Cardiac muscle cell (in vitro differentiated cells and primary cell): ENCODE measurements at places on chromosomes 7 and 10.

- no peaks in the 10 kb centered on the region for H3K36me3 ChIP-seq
- H3K4me1 ChIP-seq = no peaks in the 10 kb centered on the region
- H3K27me3 ChIP-seq = no peaks in the 10 kb centered on the region
Observed at GRCh38 chr7:113270790-113271189, 152.4 kb upstream of the SMIM30 start.

- no peak for DNase-seq
- H3K27me3 ChIP-seq = no peaks in the 10 kb centered on the region
- no peak overlapping the region for H3K27ac ChIP-seq
- no peaks in the 10 kb centered on the region for H3K36me3 ChIP-seq
- H3K4me1 ChIP-seq = no peaks in the 10 kb centered on the region
Observed at GRCh38 chr7:144622745-144623144, 213.1 kb downstream of the TPK1 start.

GRCh38 chr7:121102619-121103018 lies 114.1 kb downstream of the CPED1 start:
- H3K36me3 ChIP-seq = no peaks in the 10 kb centered on the region
- no peak overlapping the region for H3K27ac ChIP-seq
- H3K4me1 ChIP-seq = peaks cover 6% of the 10 kb centered on the region
- no peak overlapping the region for H3K4me3 ChIP-seq
- no peak for DNase-seq

GRCh38 chr10:19580691-19581090 lies 235.5 kb upstream of the PLXDC2 start:
- H3K27me3 ChIP-seq = no peaks in the 10 kb centered on the region
- no peaks in the 10 kb centered on the region for H3K36me3 ChIP-seq
- no peak overlapping the region for H3K27ac ChIP-seq
- H3K4me3 ChIP-seq = no peak overlapping the region
- H3K4me1 ChIP-seq = no peaks in the 10 kb centered on the region
- no peak for DNase-seq

DNA sequence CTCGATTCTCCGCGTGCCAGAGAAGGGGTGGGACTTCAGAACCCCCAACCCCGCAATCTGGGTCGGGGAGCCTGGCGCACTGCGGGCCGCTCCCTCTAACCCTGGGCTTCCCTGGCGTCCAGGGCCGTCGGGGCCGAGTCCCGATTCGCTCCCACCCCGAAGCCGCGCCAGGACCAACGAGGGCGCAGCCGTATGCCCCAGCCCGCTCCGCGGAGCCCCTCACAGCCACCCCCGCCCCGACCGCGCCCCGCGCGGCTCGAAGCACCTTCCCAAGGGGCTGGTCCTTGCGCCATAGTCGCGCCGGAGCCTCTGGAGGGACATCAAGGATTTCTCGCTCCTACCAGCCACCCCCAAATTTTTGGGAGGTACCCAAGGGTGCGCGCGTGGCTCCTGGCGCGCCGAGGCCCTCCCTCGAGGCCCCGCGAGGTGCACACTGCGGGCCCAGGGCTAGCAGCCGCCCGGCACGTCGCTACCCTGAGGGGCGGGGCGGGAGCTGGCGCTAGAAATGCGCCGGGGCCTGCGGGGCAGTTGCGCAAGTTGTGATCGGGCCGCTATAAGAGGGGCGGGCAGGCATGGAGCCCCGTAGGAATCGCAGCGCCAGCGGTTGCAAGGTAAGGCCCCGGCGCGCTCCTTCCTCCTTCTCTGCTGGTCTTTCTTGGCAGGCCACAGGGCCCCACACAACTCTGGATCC lies at the start of gene LEP:
Gene LEP, plus strand, starts transcription at position 583 of the 691 bp plus-strand sequence. CDS start 10,741 bp downstream, outside the sequence.
- H3K4me3 ChIP-seq = no peak within 1 kb of the TSS
- no peak for DNase-seq
- H3K36me3 ChIP-seq = no peaks in the 10 kb centered on the region
- no peaks in the 10 kb centered on the region for H3K27me3 ChIP-seq
- no peaks in the 10 kb centered on the region for H3K4me1 ChIP-seq
- H3K27ac ChIP-seq = no peak within 1 kb of the TSS
